Activated T-cell treated with anti-CD3 and anti-CD28 coated beads, Interleukin-2, amount 50 U/mL, for 48 hours (primary cell): ENCODE measurements at places on chromosomes 6 and 20.

DNA sequence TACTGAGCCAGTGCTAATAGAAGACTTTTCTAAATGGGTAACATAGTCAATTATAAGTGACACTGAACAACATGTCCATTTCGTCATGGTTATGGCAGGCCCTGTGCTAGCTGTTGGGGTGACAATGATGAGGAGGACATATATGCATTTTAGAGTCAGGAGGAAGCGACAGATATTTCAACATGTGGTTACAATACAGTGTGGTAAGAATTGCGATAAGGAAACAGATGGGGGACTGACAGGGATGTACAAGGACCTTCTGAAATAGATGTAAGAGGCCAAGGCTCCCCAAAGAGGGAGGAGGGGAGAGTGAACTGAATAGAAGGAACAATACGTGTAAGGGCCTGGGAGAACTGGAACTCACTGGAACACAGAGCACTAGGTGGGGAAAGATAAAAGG is 11.7 kb downstream of the MMP24 start:
- no peak for DNase-seq

- DNase-seq = peak; percentile 75
Measured at GRCh38 chr6:137699031-137699683, 167.9 kb upstream of the TNFAIP3 start.

DNA sequence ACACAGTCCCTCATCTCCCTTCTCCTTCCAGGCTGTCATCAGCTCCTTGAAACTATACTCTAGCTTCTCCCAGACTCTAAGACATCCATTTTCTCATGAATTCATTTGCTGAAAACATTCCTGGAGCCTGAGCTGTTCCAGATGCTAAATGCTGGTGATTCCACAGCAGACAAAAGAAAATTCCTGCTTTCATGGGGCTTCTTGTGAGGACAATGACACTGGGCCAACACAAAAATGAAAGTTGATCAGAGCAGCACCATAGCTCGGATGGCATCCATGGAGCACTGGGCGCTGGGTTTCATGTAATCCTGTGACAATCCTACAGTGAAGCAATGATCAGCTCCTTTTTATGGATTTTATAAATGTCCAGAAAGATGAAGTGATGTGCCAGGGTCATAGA is 47.4 kb upstream of the STX16 start:
- no peak for DNase-seq

DNA sequence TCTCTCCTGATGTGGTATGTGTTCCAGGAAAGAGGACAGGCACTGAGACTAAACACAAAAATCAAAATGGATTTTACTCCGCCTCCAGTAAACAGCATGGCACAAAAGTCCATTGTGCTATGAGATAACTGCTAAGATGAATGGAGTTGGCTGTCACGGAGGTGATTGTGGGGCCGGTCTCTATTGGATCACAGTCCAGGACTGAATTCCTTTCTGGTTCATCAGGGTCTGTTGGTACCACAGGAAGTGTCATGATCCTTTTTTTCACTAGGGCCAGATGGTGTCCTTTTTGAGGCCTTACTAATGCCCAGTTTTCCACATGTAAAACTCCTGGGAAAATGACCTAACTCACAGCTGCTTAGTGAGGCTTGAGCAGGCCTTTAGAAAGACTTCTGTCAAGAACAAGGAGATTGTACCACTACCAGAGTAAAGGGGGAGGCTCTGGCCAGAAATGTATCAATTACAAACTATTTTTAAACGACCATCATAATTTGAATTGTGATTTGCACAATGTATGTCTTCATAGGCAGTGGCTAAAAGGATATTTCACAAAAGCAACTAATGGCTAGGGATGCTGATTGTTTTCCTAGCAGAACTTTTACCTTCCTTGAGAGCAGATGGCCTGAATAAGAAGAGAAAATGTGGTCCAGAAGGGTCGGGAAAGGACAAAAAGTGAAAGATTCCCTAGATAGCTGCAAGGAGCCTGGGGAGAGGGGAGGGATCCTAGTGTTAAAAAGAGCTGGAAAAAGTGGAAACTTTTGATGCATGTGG is 192.2 kb upstream of the POU3F2 start:
- no peak for DNase-seq

GRCh38 chr6:123176706-123177105 is 180.7 kb downstream of the CLVS2 start:
- no peak for DNase-seq

DNA sequence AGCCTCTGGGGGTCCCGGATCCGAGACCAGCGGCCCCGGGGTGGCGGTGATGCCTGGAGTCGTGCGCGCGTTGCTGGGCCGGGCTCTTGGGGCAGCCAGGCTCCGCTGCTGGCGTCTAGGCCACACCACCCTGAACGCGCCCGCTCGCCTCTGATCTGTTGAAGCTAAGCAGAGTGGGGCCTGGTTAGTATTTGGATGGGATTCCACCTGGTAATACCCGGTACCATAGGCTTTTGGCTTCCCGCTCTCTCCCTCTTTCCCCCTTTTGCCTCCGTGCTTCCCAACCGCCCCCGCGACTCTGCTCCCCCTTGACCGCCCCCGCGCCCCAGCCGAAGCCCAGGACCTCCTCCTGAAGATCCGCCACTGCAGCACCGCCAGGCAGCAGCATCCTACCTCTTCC is 1383.5 kb upstream of the DEFB115 start:
- DNase-seq = peak; percentile 44
